Thymus (tissue), 14 donors: ENCODE measurements at places on chromosomes 5 and 9. TPM values are rescaled to one million over a fixed set of nuclear protein-coding genes. Genes with fewer than 3 reads are reported as not detected.

LCN9 gene
- polyA plus RNA-seq: not detected

CBY3 gene
- 0.07 TPM for polyA plus RNA-seq

- DNase-seq: no peak
Measured at GRCh38 chr9:86069206-86069869, 30.0 kb downstream of the GOLM1 start.

DNA sequence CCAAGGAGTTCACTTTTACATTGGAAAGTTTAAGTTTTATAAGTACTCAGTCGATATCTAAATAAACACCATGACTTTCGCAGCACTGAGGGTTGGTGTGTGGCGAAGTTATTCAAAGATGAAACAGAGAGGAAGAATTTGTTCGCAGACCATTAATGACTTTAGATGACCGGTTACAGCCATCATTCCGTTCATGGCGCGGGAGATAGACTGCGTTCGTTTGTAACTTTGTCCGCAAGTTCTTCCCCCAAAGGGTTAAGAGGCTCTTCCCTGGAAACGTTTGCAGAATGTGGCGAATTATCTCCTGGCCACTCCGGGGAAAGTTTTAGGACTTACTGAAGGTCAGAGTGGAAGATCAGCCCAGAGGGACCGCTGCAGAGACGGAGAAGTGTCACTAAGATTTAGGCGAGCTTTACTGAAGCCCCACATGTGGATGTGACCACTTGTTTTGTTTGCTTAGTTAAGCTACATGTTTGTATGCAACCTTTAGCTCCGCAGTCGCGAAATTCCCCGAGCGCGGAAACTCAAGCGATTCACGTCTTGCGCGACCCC lies 2.2 kb upstream of the FOXD1 start:
- no peak for DNase-seq

DNA sequence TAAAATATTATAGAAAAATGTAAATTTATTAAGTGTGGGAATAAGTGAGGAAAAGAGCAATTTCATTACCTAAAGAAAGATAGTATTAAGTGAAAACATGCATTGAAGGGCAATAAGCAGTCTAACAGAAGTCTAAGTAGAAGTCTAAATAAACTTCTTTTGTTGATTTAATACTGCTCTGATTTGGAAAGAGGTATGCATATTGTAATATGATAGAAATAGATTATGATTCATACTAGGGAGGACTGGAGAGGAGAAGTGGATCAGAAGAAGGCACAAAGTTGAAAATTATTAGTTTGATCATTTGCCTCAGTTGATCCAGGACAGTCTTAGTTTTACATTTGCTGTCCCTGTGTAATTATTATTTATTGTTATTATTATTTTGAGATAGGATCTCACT lies 6.6 kb upstream of the ERBIN start:
- DNase-seq: no peak

GRCh38 chr5:123092696-123093095 lies 3.7 kb downstream of the PRDM6 start:
- DNase-seq: no peak

GRCh38 chr9:34741628-34742027 lies 31.7 kb upstream of the CCL21 start:
- no peak for DNase-seq

DNA sequence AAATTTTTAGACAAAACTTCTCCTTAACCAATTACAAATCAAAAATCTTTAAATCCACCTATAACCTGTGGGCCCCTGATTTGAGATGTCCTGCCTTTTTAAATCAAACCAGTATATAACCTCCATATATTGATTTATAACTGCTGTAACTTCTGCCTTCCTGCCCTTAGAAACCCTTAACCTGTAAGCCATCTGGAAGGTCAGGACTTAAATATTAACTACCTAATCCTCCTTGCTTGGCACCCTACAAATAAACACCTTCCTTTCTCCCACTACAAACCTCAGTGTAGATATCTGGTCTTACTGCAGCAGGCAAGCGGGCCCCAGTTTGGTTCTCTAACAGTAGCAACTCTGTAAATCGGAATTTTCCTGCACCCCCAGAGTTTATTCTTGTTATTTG lies 83.9 kb downstream of the MTREX start:
- no peak for DNase-seq

DNA sequence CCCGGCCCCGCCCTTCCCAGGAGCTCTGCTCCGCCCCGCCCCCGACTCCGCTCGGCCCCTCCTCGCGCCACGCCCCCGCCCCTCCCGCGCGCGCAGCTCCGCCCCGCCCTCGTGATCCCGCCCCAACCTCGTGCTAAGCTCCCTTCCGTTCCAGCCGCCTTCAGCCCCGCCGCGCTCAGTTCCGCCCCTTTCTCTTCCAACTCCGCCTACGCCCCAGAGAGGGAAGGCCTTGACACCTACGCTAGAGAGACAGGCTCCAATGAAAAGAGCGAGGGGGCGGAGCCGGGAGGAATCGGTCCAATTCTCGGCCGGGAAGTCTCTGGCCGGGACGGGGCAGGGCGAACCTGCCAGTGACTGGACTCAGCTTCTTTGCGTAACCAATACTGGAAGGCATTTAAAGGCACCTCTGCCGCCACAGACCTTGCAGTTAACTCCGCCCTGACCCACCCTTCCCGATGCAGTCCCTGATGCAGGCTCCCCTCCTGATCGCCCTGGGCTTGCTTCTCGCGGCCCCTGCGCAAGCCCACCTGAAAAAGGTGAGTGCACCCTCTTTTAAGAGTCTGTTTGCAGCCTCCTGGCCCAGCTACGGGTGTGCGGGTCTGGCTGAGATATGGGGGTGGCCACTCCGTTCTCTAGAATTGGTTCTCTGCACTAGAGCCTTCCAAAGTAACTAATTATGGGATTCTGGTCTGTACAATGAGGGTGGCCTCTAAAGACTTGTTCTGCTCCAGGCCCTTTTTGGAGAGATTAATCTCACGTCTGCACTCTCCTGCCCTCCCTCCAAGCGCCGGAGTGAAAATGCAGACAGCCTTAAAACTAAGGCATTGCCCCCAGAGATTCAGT lies at the start of gene GM2A:
GM2A (plus strand) TSS at position 424 of the 843 bp plus-strand sequence; CDS start at position 456, 32 bp downstream.
- DNase-seq: peak; percentile 98
